ENCODE measurements at places on chromosomes 1 and 21.

DNA sequence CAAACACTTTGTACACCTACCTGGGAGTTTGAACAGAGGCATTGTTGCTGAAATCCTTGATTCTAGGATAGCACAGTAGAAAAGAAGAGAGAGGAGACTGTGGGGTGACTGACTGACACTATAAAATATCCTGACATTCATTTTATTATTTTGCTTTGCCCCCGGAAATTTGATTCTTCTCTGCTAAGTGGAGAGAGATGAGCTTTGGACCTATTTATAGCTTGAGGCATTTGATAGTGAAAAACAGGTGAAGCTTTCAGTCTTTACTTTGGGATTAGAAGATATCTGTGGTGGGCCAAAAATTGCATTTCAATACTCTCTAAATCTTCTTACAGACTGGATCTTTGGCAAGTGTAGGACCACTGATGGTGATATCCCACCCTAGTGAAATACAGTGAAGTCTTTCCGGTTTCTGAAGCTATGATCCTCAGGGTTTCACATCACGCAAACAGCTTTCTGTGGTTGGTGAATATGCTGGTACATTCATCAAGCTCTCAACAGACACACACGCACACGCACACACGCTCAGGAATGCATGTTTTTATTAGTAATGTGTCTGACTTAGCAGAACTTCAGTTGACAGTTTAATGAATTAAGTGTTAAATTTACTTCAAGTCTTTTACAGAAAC, at the start of gene AMPD1:
AMPD1 (minus strand) TSS at position 117 of the 629 bp plus-strand sequence; CDS start at position 42, 75 bp downstream.
- DNase-seq: no peak

DNA sequence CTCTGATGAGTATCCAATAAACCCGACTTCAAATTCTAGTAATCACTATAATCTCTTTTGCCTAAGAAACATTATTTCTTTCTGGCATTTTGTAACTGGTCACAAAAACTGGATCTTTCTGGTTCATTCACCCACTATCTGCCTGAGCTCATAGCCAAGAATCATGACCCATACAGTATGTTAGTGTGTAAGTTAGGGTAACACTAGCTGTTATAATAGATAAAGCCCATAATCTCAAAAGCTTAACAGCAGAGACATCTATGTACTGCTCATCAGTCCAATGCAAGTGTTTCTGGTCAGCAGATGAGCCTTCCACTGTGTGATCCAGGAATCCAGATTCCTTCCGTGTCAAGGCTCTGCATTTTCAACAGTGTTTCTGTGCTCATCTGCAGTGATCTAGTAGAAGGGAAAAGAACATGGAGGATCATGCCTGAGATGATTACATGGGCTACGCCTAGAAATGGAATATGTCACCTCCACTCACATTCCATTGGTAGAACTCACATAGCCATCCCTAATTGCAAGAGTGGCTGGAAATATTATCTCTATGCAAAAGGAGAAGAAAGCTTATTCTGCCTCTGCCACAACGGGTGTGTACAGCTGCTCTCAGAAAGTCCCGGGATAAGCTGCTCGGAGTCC, 27.7 kb downstream of the RRAGC start:
- no peak for DNase-seq

DNA sequence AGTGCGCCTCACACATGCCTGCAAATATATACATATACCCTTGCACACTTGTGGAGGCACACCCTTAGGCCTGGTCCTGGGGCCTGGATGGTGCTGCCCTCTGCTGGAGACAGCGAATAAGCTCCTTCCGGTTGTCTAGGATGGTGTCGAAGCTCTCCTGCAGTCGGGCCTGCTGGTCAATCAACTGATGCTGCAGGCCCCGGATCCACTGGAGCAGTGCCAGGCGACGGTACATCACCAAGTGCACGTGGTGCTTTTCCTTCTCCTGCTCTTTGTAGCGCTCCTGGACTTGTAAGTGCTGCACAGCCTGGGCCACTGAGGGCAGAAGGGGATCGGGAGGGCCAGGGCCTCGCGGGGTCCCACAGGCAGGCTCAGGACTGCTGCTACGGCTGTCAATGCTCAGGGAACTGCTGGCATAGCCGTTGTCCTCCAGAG, 3.1 kb downstream of the C1orf216 start:
- DNase-seq: peak; percentile 87

DNA sequence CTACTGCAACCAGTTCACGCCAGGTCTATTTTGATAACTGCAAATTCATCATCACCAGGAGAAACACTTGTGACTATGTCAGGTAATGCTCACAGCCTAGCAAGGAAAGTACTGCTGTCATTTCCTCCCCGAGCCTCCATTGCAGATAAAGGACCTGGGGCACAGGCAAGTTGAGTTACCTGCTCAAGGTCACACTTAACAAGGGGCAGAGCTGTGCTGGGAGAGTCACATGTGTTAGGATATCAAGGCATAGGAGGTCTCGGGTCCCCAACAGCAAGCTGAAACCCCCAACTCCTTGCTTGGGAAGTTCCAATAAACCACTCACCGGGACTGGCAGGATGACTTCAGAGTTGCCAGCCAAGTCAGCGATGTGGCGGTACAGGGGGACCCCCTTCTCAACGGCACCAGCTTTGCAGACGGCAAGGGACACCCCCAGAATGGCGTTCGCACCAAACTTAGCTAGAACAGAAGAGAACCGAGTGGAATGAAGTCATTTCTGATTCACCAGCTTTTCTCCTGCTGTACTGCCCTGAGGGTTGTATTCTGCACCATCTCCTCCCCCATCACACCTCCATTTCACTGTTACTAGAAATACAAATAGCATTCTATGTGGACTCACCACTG, 11.6 kb downstream of the ENO1 start:
- DNase-seq: no peak

- DNase-seq: no peak
Measured at GRCh38 chr1:225689882-225690459, 37.0 kb upstream of the ENAH start.

- no peak for DNase-seq
Measured at GRCh38 chr1:2986549-2987305, 34.5 kb upstream of the ACTRT2 start.

- DNase-seq: no peak
Measured at GRCh38 chr1:2300004-2300771, 72.1 kb downstream of the SKI start.

DNA sequence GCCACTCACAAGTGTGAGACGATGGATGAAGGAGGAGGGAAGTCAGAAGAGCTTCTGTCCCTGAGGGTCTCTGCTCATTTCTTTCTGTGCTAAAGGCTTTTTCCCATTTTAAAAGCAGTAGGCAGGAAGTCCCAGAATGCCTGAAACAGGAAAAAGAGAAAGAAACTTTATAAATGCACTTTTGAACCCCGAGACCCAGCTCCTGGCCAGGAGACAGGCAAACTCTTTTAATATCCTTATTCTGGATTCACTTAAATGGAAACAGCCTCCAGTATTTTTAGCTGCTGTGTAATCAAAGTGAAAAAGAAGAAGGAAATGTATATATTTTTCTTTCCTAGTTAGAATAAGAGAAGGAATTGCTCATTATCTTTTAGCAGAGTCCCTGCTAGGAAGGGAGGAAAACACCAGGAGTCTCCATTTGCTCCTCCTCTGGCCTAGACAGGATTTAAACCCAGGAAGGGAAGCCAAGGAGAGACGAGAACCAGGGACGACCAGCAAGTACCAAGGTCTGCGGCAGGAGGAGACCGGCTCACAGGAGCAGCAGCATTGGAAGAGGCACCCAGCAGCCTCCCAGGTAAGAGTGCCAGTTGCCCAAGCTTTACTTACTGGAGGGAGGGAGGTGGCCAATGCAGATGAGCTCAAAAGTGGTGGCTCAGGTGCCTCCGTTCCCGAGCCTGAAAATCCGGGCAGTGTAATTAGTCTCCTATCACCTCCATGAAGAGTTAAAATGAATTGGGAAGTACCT, at the start of gene TNN:
TNN (plus strand) TSS at position 472 of the 745 bp plus-strand sequence. CDS start 9,586 bp downstream, outside the sequence.
- DNase-seq: no peak

DNA sequence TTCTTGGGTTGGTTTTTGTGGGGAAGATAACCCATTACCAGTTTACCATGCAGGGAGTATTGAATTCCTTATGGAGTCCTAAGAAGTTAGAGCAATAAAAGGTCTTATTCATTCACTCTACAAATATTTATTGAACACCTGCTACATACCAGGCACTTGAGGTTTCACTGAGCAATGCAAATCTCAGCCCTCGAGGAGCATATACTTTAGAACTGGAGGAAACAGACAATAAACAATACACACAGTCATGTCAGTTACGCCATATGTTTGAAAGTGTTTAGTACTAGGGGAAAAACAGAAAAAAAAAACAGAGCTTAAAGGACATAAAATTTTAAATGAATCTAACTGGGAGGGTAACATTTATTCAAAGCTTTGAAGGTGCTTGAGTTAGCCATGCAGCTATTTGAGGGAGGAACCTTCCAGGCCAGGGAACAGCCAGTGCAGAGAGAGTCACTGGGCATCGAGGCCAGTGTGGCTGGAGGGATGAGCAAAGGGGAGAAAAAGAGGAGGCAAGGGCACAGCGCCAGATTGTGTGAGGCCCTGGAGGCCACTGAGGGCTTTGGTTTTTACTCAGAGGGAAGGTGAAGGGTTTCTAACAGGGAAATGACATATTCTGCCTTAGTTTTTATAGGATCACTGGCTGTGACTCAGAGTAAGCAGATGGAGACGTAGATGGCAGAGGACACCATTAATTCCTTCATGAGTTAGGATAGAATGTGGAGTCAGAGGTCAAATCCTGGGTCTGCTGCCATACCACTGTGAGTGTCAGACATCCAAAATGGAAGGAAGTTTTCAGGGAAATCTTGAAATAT, 32.7 kb downstream of the C1orf21 start:
- no peak for DNase-seq

DNA sequence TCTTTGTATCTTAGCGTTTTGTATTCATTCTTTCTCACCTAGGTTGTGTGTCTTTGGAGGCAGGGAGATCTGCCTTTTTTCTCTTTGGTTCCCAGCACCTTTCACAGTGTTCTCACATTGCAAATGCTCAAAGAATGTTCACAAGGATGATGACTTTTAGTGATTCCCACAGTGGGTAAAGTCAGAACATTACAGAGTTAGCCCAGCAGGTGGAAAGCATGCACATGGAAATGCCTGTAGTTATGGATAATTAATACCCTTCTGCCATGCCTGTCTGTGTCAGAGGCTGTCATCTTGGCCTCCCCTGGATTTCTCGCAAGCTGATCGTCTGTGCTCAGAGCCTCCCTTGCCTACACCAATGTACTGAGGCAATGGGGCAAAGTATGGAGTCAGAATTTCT, 458.9 kb downstream of the LMO4 start:
- DNase-seq: no peak

DNA sequence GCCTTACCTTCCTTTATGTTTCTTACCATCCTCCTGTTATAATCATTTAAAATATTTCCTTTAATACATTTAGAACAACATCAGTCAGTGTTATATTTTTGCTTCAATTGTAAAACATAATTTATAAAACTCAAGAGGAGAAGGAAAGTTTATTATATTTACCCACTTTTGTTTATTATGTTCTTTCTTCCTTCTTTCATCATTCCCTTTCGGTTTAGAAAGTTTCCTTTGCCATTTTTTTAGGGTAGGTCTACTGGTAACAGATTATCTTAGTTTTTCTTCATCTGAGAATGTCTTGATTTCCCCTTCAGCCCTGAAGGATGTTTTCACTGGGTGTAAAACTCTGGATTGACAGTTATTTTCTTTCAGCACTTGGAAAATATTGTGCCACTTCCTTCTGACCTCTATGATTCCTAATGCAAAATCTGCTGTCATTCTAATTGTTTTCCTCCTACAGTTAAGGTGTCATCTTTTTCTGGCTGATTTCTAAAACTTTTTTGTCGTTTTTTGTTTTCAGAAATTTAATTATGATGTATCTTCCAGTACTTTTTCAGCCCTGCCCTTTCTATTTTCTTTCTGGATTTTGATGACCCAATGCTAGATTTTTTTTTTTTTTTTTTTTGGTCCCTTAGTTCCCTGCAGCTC, 25.0 kb downstream of the PTPN22 start:
- DNase-seq: no peak

DNA sequence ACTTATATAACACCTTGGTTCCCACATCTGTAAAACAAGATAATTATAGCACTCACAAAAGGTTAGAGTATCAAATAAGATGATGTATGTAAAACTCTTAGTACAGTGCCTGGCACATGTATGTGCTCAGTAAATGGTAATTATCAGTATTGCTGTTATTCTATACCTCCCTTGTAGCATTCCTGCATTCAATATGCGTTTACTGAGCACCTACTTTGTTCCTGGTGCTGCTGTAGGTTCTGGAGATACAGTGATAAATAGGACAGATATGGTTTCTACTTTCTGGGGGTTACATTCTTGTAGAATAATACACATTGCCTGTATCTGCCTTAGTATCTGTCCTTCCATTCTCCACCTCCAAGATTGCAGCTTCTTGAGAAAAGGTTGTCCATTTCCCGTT, 1.2 kb upstream of the SSR2 start:
- no peak for DNase-seq

- DNase-seq: no peak
Measured at GRCh38 chr1:208108646-208109330, 135.4 kb downstream of the PLXNA2 start.

- DNase-seq: no peak
Measured at GRCh38 chr1:159188375-159188788, 16.3 kb upstream of the ACKR1 start.
